ENCODE measurements at places on chromosomes 3 and 15.
A peak's percentile ranks its signal among the peaks of the same experiment; 100 is the strongest.

DNA sequence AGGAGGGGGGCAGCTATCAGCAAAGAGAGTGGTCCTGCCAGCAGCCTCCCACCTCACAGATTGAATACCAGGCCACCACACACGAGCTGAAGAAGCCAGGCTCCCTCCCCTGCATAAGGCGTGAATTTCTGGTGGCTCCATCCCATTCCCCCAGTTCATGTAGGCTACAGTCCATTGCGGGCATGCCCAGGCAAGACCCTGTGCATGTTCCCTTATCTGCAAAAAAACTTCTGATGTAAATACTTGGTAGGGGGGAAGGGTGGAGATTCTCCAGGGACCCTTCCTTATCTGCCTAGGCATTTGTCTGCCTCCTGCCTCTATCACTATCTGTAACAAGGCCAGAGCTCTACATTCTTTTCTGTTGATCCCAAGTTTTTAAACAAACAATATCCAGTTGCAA lies 27.6 kb upstream of the UBP1 start:
- no peak for DNase-seq

DNA sequence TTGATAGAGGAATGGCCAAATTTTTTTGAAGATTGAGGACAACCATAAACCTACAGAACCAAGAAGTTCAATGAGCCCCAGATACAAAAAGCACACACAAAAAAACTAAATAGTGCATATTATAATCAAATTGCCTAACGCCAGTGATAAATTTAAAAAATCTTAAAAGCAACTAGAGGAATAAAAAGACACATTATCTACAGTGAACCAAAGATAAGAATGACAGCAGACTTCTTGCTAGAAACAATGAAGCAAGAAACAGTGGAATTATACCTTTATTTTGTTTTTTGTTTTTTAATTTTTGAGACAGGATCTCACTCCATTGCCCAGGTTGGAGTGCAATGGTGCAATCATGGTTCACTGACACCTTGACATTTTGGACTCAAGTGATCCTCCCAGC lies 9.9 kb upstream of the SAMD7 start:
- DNase-seq: no peak

DNA sequence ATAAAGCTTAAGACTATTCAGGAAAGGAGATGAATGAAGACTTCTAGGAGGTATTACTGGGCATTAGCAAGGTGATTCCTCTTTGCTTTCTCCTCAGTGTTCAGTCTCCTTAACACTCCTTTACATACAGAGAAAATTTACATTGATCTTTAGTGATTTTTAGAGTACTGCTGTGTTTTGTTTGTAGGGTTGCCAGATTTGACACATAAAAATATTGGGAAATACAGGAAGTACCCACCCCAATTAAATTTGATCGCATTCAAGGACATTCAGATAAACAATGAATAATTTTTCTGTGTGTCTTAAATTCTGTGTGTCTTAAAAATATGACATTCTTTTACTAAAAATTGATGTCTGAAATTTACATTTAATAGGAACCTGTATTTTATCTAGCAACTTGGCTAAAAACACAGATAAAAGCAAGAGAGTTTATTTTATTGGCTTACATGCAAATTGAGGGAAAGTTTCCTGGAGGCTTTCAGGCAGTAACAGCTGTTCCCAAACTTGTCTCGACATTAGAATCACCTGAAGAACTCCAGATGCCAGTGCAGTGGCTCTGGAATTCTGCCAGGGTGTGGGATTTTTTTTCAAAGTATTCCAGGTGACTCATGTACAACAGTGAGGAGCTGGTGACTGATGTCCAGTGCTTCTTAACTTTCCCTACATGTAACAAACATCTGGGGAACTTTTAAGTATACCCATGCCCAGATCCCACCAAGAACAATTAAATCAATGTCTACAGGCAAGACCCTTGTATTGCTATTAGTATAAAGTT lies 23.4 kb upstream of the PLOD2 start:
- no peak for DNase-seq

GRCh38 chr3:149274220-149274619 lies 52.6 kb upstream of the CP start:
- DNase-seq: no peak

DNA sequence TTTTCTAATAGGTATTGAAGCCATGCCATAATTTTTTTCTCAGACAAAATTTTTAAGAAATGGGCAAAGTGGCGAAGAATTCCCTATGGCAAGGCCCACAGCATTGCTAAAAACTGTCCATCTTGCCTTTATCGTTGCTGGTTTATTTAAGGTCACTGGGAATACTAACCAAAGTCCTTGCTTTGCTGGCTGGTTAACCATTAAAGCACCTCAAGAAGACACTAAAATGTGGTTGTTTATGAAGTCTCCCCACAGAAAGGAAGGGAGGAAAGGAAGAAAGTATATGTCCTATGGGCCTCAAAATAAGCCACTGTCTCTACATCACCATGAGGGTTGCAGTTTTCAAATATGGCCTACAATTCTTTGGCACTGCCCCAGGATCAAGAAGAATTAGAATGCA lies 13.2 kb downstream of the SH3BP5 start:
- DNase-seq: no peak

DNA sequence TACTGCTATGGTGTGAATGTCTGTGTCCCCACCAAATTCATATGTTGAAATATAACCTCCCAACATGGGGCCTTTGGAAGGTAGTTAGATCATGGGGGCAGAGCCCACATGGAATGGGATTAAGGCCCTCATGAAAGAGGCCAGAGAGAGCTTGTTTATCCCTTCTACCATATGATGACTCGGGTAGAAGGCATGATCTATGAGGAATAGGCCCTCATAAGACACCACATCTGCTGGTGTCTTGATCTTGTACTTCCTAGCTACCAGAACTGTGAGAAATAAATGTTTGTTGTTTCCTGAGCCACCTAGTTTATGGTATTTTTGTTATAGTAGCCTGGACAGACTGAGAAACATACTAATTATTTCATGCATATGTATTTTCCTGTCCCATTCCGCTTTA lies 51.9 kb downstream of the WWTR1 start:
- DNase-seq: no peak

GRCh38 chr3:46867550-46867898 lies 4.3 kb upstream of the MYL3 start:
- DNase-seq: no peak

GRCh38 chr3:76668653-76669052 lies 371.2 kb upstream of the ROBO2 start:
- DNase-seq: no peak

DNA sequence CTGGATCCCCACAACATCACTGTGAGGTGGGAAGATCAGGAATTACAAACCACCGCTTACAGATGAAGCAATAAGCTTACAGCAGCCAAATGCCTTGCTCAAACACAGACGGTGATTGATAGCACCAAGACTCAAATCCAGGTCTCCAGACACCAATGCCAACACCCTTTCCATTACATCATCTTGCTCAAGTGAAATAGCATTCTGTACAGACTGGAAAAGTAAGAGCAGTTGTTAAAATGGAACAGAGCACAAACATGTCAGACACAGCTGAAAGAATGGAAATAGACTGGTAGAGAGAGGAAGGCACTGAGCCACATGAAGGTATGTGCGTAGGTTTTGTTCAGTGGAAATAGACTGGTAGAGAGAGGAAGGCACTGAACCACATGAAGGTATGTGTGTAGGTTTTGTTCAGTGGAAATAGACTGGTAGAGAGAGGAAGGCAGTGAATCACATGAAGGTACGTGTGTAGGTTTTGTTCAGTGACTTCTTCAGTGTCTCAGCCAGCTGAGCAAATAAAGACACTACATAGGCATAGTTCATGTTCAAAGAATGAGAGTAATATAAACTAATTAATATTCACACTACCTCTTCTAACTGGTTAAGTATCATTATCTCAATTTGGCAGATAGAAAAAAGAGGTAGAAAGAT lies 15.6 kb downstream of the CLDN1 start:
- no peak for DNase-seq

DNA sequence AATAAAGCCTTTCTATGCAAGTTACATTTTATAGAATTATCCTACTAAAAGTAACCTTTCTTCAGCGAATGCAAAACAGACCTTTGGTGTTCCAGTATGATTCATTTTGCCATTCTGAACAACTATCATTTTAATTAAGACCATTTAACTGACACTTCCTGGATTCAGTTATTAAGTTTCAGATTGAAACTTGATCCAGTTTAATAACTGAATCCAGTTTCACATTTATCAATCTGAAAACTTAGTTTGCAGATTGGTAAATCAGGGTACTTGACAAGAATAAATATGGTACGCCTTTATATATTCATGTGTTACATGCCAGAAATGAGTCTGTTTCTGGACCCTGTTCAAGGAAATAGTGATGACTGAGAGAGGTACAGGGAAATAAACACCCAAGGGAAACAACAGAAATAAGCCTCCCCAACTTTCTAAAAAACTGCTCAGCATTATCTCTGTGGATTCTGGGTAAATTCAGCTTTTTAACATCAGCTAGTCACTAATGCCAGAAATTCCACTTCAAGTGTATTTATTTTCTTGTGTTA lies 23.3 kb upstream of the NFKBIZ start:
- DNase-seq: peak; percentile 16

- no peak for DNase-seq
Observed at GRCh38 chr3:24933401-24933800, 438.8 kb upstream of the THRB start.

DNA sequence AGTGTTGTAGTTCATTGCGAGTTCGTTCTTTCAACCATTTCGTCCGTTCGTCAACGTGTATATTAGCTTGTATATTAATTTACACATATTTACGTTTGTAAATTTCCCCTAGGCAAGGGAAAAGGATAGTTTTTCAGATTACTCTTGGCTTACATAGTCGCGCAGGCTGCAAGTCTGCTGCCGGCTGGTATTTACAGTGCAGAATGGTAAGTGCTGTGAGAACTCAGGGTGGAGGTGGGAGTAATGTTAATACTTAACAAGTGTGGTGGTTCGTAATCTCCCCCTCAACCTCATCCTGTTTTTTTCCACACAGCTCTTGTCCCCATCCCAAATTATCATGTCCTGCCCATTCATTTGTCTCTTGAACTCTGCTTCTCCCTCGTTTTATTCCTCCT lies 766 bp downstream of the FAM98B start:
- DNase-seq: no peak

DNA sequence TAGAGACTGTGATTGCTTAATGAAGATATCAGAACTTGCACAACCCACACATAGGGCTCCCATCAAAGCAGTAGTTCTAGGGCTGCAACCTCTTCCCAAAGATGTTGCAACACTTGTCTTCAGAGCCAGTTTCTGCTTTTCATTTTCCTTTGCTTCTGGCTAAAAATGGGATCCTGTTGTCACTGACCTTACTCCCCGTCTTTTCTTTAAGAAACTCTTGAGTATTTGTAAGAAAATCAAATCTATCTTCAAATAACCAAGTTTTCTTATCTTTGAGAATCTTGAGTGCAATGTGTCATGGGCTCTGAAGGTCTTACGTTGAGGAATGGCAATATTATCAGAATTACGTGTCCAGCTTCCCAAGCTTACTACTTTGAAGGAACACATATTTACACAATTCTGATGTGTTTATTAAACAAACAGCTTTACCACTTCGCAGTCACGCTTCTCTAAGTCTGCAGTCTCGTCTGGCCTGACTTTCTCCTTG lies 24.1 kb downstream of the CACNA1D start:
- no peak for DNase-seq

- no peak for DNase-seq
Observed at GRCh38 chr15:83207660-83208366, at the start of gene HDGFL3. Gene HDGFL3 (minus strand): TSS chr15:83207823. CDS start chr15:83207414, 409 bp downstream.

DNA sequence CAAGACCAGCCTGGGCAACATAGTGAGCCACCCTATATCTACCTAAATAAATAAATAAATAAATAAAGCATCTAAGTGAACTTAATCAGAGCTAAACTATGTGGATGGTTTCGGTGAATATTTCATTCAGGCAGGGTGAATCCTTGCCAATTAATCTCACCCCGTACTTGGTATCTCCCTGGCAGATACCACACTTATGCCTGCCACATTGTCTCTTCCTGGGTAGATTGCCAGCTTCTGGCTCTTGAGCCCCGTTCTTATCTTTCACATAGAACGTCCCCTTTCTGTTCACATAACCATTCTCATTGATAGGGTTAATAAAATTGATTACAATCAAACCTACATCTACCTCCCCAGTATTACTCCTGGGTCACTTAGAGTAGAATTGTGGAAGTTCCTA lies 7.0 kb downstream of the SNAP23 start:
- DNase-seq: no peak

GRCh38 chr3:158713094-158713499 lies 19.2 kb downstream of the RARRES1 start:
- no peak for DNase-seq

- DNase-seq: no peak
Observed at GRCh38 chr15:87579537-87579936, 677.0 kb downstream of the NTRK3 start.
